ENCODE measurements at places on chromosomes 16 and 17. TPM values are rescaled to one million over a fixed set of nuclear protein-coding genes. Genes with fewer than 3 reads are reported as not detected.
A peak's percentile ranks its signal among the peaks of the same experiment; 100 is the strongest.

Gene SSTR5
- total RNA-seq = 5.8 TPM

DNA sequence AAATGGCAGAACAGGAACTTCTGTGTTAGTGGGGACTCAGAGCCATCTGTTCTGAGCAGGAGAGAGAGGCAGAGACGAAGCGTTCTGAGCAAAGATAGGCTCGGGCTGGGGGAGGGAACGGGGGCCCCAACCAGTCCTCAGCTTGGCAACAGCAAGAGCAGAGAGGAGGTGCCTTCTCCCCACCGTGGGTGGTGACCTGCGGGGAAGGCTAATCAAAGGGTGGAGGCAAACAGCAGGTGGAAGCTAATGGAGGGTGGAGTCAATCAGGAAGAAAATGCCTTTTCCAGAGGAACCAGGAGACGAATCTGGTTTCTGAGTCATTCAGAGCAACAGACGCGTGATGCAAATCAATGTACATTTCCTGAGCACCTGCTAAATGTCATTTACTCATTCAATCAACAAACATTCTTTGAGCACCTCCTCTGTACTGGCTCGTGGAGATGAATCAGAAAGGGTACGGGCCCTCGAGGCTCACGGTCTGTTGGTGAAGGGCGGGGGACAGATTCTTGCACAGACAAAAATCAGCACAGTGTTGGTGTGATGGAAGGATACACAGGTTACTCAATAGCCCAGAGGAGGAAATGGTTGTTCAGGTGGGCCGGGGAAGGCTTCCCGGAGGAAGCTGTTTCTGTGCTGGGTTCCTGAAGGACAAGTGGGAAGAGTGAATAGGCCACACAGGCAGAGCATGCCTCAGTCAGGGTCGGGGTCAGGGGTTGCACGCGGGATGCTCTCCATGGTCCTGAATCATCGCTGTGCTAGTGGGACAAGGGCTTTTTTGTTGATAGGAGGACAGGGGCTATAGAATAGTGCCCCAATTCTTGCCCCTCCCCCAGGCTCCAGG, 5.7 kb upstream of the SPNS2 start:
- peak; percentile 76 for DNase-seq

DNA sequence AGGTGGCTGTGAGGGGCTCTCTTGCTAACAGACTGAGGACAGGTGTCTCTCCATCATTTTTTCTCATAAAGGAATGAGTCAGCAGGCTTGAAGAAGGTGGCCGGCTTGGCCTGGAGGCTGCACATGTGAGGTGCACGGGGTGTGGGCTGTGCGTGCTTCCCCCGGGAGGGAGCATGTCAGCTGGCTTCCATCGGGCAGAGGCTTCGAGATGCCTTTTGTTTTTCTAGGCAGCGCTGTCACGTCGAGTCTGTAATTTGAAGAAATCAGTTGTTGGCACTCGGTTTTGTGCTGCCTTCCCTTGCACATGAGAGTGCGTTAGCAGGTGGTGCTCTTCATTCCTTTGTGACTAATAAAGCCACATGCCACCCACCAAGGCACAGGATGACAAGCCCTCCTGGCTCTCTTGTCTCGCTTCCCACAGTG, 89.7 kb downstream of the NPIPB11 start:
- no peak for DNase-seq

GRCh38 chr17:79082311-79083190, 7.9 kb downstream of the ENGASE start:
- DNase-seq = no peak

Gene CEP95
- total RNA-seq = 29.7 TPM

DNA sequence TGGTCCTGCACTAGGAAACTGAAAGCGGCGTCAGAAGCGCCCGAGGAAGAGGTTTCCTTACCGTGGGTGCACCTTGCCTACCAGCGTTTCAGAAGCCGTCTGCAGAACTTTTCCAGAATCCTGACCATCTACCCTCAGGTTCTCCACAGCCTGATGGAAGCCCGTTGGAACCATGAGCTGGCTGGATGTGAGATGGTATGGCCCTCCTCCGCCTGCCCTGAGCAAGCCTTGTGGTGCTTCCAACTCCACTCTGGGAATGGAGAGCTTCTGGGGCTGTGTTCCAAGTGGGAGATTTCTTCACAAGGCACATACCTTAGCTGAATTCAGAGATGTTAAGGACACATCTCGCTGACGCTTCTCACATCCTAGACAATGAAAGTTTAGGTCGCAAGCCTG, 51.8 kb upstream of the ENDOV start:
- no peak for DNase-seq
